ENCODE measurements at places on chromosomes 4 and X. TPM values are rescaled to one million over a fixed set of nuclear protein-coding genes. Genes with fewer than 3 reads are reported as not detected.
A peak's percentile ranks its signal among the peaks of the same experiment; 100 is the strongest.

DNA sequence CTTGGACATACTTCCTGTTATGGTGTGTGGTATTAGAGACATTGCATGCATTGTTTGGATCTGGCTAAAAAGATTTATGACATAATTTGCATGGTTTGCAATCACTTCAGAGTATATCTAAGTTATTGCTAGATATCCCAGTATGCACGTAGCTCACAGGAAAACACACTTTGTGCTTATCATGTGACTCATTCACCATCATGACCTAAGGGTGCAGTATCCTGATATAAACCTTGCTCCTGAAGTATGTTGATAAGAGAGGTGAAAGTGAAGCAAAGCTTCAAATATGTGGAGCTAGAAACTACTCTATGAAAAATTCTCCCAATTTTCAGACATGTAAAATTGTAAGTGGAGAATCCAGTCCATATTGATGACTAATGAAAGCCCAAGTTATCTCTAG, 46.9 kb upstream of the GRXCR1 start:
- no peaks in the 10 kb centered on the region for H3K4me1 ChIP-seq
- no peak overlapping the region for H3K27ac ChIP-seq
- no peak overlapping the region for H3K4me3 ChIP-seq
- peaks cover 2% of the 10 kb centered on the region for H3K27me3 ChIP-seq
- no peaks in the 10 kb centered on the region for H3K36me3 ChIP-seq

Gene ETDB
- not detected for total RNA-seq

- H3K27me3 ChIP-seq = no peaks in the 10 kb centered on the region
- peak overlapping the region; percentile 73 for H3K27ac ChIP-seq
- DNase-seq = peak; percentile 15
- peaks cover 27% of the 10 kb centered on the region for H3K4me1 ChIP-seq
- H3K4me3 ChIP-seq = peak overlapping the region; percentile 81
Observed at GRCh38 chrX:110003167-110004156, 548 bp downstream of the TMEM164 start.

GRCh38 chrX:119816300-119816699, 24.9 kb upstream of the RPL39 start:
- no peaks in the 10 kb centered on the region for H3K27me3 ChIP-seq
- H3K36me3 ChIP-seq = peaks cover 3% of the 10 kb centered on the region
- no peak overlapping the region for H3K4me3 ChIP-seq

DNA sequence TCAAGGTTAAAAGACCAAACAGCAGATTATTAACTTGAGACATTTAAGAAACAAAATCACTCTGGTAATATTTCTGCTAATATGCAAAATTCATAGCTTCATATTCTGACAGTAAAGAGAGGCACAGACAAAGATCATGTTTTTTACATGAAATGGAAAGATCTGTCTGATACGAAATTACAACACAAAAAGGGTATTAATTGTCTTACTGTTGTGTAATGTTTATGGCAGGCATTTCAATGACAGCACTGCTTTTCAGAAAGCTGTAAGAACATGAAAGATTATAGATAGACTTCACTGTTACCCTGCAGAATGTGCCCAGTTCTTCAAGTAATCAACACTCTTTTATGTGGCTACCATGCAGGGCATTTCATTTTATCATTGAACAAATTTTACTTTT, 15.4 kb downstream of the DCHS2 start:
- H3K4me3 ChIP-seq = no peak overlapping the region
- no peak overlapping the region for H3K27ac ChIP-seq
- H3K36me3 ChIP-seq = no peaks in the 10 kb centered on the region
- H3K27me3 ChIP-seq = peaks cover 10% of the 10 kb centered on the region
- H3K4me1 ChIP-seq = no peaks in the 10 kb centered on the region

Gene MAOA
- 2.2 TPM for total RNA-seq

DNA sequence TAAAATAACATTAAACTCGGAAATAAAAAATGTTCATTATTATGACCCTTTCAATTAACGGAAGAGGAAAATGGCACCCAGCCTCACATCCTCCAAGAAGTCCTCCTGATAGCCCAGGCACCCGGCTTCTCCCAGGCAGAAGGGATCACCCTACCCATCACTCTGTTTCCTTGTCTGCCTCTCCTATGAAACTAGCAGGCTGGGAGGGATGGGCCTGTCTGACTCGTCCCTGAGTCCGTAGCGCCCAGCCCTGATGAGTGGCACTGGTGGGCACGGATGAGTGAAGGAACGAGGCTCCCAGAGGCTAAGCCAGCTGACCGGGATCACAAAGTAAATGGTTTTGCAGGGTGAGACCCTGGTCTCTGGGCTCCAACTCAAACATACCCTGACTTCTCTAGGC, 28.6 kb upstream of the KIAA0232 start:
- no peaks in the 10 kb centered on the region for H3K27me3 ChIP-seq
- no peaks in the 10 kb centered on the region for H3K36me3 ChIP-seq
- peaks cover 10% of the 10 kb centered on the region for H3K4me1 ChIP-seq
- H3K27ac ChIP-seq = no peak overlapping the region
- no peak for DNase-seq

- H3K4me3 ChIP-seq = no peak overlapping the region
- no peaks in the 10 kb centered on the region for H3K4me1 ChIP-seq
- H3K36me3 ChIP-seq = no peaks in the 10 kb centered on the region
- DNase-seq = no peak
- H3K27ac ChIP-seq = no peak overlapping the region
Observed at GRCh38 chrX:141917801-141918200, 14.1 kb downstream of the MAGEC1 start.

Measured in activated CD4-positive, alpha-beta T cell treated with anti-CD3 and anti-CD28 coated beads for 36 hours (primary cell).